Endothelial cell of umbilical vein (primary cell): ENCODE measurements at places on chromosomes 11 and 22. TPM values are rescaled to one million over a fixed set of nuclear protein-coding genes. Genes with fewer than 3 reads are reported as not detected.

MS4A4A gene
- total RNA-seq = not detected in 2 replicates

FGF4 gene
- total RNA-seq = not detected in 2 replicates

HBD gene
- not detected in 2 replicates for total RNA-seq

TMEM134 gene
- 33.4 and 41.6 TPM in 2 replicates for total RNA-seq

HEPN1 gene
- total RNA-seq = not detected in 2 replicates

ARHGAP20 gene
- 1.1 and 1.4 TPM in 2 replicates for total RNA-seq

UBQLN3 gene
- not detected in 2 replicates for total RNA-seq

SLC25A18 gene
- not detected in 2 replicates for total RNA-seq

ZW10 gene
- 22.1 and 22.9 TPM in 2 replicates for total RNA-seq

MYEOV gene
- 7.0 and 14.4 TPM in 2 replicates for total RNA-seq

PANX2 gene
- 5.1 and 5.2 TPM in 2 replicates for total RNA-seq

IL18BP gene
- 12.9 and 13.0 TPM in 2 replicates for total RNA-seq

TRIM51 gene
- total RNA-seq = not detected in 2 replicates

KCNJ1 gene
- total RNA-seq = not detected in 2 replicates

FOLR3 gene
- not detected in 2 replicates for total RNA-seq

OR5B21 gene
- total RNA-seq = not detected in 2 replicates

MUC5AC gene
- not detected in 2 replicates for total RNA-seq

SLC5A1 gene
- total RNA-seq = not detected in 2 replicates

ABTB2 gene
- total RNA-seq = 0.11 and 0.25 TPM in 2 replicates

MTA2 gene
- total RNA-seq = 166 and 176 TPM in 2 replicates

EI24 gene
- total RNA-seq = 115 and 119 TPM in 2 replicates

PRR5 gene
- total RNA-seq = 7.4 and 9.0 TPM in 2 replicates

DAGLA gene
- 3.5 and 4.7 TPM in 2 replicates for total RNA-seq

SERHL2 gene
- 0.76 and 0.80 TPM in 2 replicates for total RNA-seq

NFAM1 gene
- total RNA-seq = not detected in 2 replicates

CASTOR1 gene
- 7.2 and 8.1 TPM in 2 replicates for total RNA-seq

MAP4K2 gene
- 43.3 and 48.5 TPM in 2 replicates for total RNA-seq

GAL3ST3 gene
- not detected in 2 replicates for total RNA-seq

LDHAL6A gene
- not detected in 2 replicates for total RNA-seq

FOLH1 gene
- 0.53 and 1.4 TPM in 2 replicates for total RNA-seq

ADAMTS8 gene
- not detected in 2 replicates for total RNA-seq

NXPE4 gene
- total RNA-seq = not detected in 2 replicates

SDHAF2 gene
- total RNA-seq = 40.3 and 44.5 TPM in 2 replicates

CD248 gene
- not detected in 2 replicates for total RNA-seq

JOSD1 gene
- 64.9 and 73.1 TPM in 2 replicates for total RNA-seq

RELT gene
- 12.6 and 13.1 TPM in 2 replicates for total RNA-seq

PI4KA gene
- total RNA-seq = 51.4 and 56.4 TPM in 2 replicates

NAALAD2 gene
- total RNA-seq = 1.1 and 1.8 TPM in 2 replicates

RNH1 gene
- 143 and 144 TPM in 2 replicates for total RNA-seq

ABCG4 gene
- total RNA-seq = 0.67 and 1.7 TPM in 2 replicates

SLC15A3 gene
- 1.7 and 4.4 TPM in 2 replicates for total RNA-seq

HEPHL1 gene
- total RNA-seq = not detected in 2 replicates

SAA1 gene
- total RNA-seq = not detected in 2 replicates

ACR gene
- total RNA-seq = 4.1 and 4.9 TPM in 2 replicates

MYRF gene
- 0.82 and 1.8 TPM in 2 replicates for total RNA-seq

FIBIN gene
- total RNA-seq = not detected in 2 replicates

CHADL gene
- total RNA-seq = 0.69 and 2.1 TPM in 2 replicates

XKR3 gene
- total RNA-seq = not detected in 2 replicates

FUT4 gene
- total RNA-seq = 4.4 and 5.3 TPM in 2 replicates

MICAL2 gene
- 200 and 222 TPM in 2 replicates for total RNA-seq

ISX gene
- total RNA-seq = not detected in 2 replicates

LIPT2 gene
- total RNA-seq = 1.7 and 3.2 TPM in 2 replicates

RBMXL2 gene
- total RNA-seq = 0.51 TPM in 1 of 2 replicates, not detected in the other

DBX1 gene
- total RNA-seq = not detected in 2 replicates

OOSP4B gene
- total RNA-seq = not detected in 2 replicates

MMP13 gene
- total RNA-seq = not detected in 2 replicates
